ENCODE measurements at places on chromosomes 6 and 20. TPM values are rescaled to one million over a fixed set of nuclear protein-coding genes. Genes with fewer than 3 reads are reported as not detected.

CLIC5 gene
- total RNA-seq: 14.8 TPM

RFX6 gene
- not detected for total RNA-seq

PTGIS gene
- 103 TPM for total RNA-seq

CCM2L gene
- total RNA-seq: 9.2 TPM

CST4 gene
- not detected for total RNA-seq

C6orf163 gene
- 2.0 TPM for total RNA-seq

DLK2 gene
- not detected for total RNA-seq

ENPP1 gene
- total RNA-seq: 10.9 TPM

VWA7 gene
- total RNA-seq: 0.56 TPM

DEFB127 gene
- total RNA-seq: not detected

TMC2 gene
- total RNA-seq: 0.46 TPM

DNAH8 gene
- total RNA-seq: not detected

DTD1 gene
- total RNA-seq: 35.7 TPM

LST1 gene
- total RNA-seq: 17.8 TPM

- DNase-seq: no peak
Observed at GRCh38 chr6:87066449-87067333, 28.2 kb downstream of the CGA start.

- DNase-seq: no peak
Observed at GRCh38 chr20:52150440-52151258, 40.9 kb downstream of the ZFP64 start.

GRCh38 chr6:136077834-136078576 is 172.1 kb downstream of the MTFR2 start:
- DNase-seq: no peak

DNA sequence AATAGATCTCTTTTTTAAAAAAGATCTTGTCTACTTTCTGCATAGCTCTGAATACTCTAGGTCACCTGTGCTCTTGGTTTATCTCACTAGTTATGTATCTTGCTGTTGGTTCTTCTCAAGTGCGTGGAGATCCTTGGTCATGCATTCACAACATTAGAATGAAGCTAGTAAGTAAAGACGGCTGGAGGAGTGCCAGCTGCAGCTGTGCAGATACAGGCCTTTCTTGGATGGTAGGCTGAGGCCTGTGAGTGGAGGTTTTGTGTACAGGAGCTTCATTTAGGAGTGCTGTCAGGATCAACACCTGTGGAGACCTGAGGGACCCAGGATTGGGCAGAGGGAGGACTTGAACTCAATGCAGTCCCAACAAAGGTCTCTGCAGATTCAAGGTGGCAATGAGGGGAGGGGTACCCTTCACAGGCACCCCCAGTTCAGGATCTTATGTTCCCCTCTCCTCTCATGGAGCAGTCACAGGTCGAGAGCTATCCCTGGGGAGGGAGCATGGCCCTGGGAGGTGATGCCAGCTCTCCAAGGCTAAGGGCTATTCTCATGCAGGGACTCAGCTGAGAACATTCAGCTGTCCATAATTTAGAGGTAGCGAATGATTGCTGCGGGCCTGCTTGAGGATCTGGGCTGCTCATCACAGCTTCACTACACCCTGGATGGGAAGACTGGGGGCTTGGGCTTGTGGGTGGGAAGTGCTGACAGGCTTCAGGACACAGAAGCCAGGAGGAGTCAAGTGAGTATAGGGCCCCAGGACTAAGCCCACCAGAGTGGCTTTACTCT is 98.9 kb upstream of the ENPP5 start:
- no peak for DNase-seq

GRCh38 chr6:153442096-153442495 is 311.0 kb upstream of the RGS17 start:
- DNase-seq: no peak

GRCh38 chr6:157020398-157020797 is 243.2 kb downstream of the ARID1B start:
- no peak for DNase-seq

GRCh38 chr6:109840796-109841195 is 137.3 kb upstream of the GPR6 start:
- no peak for DNase-seq

GRCh38 chr6:55666606-55667225 is 87.7 kb upstream of the HMGCLL1 start:
- no peak for DNase-seq

GRCh38 chr20:14489544-14489943 is 152.1 kb upstream of the FLRT3 start:
- no peak for DNase-seq

- DNase-seq: no peak
Observed at GRCh38 chr20:59149678-59150504, 13.7 kb upstream of the ZNF831 start.

GRCh38 chr6:104633125-104633524 is 226.6 kb downstream of the HACE1 start:
- no peak for DNase-seq

DNA sequence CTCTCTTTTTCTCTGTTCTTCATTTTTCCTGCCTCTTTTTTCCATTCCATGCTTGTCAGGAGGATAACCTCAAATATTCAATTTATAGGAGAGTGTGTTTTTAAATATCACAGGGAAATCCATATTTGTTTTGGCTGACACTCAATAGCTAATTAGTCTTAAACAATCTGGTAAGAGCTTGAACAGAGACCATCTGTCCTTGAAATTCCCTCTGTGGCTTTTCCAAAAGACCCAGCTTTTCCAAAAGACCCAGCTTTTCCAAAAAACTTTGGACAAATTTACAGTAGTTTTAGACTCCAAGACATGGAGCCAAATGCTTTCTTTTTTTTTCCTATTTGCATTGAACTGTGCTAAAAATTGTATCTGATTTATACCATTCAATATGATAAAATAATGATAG is 127.4 kb upstream of the FAM83B start:
- no peak for DNase-seq

DNA sequence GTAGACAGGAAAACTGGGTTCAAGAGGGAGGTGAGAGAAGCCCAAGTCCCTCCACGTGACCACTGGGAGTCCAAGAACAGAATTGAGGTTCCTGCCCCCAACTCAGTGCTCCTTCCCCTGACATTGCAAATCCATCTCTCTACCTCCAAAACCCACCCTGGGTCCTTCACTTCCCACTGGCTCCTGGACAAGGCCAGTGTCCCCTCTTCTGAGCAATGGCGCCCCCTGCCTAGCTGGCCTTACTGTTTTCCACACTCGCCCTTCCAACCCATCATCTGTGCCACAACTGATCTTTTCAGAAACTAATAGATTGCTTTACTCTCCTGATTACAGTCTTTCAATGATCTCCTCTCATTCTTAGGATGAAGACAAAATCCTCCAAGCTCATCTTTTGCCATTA is 200.3 kb downstream of the ANKRD60 start:
- no peak for DNase-seq

- no peak for DNase-seq
Observed at GRCh38 chr6:130676077-130676772, 151.0 kb upstream of the SMLR1 start.

DNA sequence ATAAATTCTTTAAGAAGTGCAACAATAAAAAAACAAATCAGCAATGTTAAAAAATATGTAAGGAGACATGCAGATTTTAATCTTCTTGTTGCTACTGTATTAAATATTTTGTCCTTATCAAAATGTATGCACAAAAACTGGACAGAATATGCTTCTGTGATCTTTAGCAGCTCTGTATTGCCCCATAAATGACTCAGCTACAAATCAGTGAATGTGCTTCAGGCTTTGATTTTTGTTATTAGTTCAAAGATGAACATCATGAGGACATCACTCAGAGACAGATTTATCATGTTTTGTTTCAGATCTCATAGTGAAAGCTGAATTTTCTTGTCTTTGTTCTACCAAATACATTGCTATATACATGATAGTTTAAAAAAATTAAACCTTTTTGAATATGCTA is 312.4 kb downstream of the GRIK2 start:
- no peak for DNase-seq

DNA sequence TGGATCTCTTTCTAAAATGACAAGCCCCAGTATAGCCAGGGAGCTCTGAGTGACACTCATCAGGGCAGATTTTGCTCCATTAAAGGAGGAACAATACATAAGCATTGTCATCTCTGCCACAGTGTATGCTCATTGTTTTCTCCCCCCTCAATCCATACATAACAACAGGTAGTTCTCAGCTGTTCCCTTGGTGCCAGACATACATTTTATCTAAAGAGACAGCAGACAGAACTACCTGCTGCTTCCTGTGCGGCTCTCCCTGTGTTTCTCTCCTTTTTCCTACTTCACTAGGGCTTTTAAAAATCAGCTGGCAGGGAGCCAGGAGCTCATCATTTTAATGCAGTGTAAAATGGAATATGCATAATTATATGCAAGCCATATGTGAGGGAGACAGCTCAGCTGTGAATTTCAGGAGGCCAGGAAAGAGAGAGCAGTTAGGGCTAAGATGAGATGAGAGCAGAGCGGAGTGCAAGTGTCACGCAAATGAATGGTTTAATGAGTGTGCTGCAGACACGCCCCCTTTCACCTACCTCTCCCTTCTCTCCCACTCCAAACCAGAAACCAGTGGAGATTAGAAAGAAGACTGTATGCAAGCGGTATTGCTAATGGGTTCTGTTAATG is 96.0 kb downstream of the SOBP start:
- no peak for DNase-seq

DNA sequence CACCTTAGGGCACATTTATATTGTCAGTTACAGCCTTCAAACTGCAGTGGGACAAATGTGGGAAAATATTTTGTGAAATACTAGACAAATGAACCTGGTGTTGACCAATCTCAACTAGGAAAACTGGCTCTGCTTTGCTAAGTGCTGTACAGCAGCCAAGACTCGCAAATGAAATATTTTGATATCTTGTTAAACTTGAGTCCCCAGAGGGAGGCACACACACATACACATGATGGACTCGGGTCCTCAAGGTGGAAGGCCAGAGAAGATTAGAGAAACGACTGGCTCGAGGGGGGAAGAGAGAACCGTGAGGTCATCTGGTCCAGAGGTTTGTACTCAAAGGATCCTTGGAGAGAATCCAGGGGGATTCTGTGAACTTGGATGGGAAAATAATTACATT is 67.3 kb upstream of the JAG1 start:
- DNase-seq: no peak

DNA sequence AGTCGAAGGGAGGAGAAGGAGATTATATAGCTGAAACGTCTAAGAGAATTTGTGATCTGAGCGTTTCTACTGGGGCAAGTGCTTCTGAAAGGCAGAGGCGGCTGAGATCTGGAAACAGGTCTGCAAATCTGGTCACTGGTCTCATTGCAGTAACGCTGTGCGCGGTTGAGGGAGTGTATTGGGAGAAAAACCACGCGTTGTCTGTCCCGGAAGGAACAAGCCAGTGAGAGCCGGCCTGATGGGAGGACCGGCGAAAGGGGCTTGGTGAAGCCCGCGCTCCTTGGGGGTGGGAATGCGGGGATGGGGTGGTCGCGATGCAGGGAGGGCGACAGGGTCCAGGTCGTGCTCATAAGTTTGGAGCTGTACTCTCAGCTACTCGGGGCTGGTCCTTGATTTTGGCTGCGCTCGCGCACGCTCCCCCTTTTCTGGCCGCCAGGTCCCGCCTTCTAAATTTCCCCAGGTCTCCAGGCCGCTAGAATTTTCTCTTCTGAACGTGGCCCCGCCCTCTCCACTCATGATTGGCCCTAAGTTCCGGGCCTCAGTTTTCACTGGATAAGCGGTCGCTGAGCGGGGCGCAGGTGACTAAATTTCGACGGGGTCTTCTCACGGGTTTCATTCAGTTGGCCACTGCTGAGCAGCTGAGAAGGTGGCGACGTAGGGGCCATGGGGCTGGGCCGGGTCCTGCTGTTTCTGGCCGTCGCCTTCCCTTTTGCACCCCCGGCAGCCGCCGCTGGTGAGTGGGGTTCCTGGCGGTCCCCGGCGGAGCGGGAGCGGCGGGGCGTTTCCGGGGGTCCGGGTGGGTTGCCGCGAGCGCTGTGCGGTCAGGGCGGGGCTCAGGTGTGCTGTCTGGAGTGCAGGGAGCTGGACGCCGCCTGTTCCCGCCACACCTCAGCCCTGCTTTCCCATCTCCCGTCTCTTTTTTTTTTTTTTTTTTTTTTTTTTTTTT is at the start of gene MICB:
Gene MICB (plus strand): TSS at position 615 of the 946 bp plus-strand sequence. CDS start 49 bp downstream, at position 664.
- peak; percentile 76 for DNase-seq

- no peak for DNase-seq
Observed at GRCh38 chr20:48294196-48294595, 508.9 kb upstream of the SULF2 start.

DNA sequence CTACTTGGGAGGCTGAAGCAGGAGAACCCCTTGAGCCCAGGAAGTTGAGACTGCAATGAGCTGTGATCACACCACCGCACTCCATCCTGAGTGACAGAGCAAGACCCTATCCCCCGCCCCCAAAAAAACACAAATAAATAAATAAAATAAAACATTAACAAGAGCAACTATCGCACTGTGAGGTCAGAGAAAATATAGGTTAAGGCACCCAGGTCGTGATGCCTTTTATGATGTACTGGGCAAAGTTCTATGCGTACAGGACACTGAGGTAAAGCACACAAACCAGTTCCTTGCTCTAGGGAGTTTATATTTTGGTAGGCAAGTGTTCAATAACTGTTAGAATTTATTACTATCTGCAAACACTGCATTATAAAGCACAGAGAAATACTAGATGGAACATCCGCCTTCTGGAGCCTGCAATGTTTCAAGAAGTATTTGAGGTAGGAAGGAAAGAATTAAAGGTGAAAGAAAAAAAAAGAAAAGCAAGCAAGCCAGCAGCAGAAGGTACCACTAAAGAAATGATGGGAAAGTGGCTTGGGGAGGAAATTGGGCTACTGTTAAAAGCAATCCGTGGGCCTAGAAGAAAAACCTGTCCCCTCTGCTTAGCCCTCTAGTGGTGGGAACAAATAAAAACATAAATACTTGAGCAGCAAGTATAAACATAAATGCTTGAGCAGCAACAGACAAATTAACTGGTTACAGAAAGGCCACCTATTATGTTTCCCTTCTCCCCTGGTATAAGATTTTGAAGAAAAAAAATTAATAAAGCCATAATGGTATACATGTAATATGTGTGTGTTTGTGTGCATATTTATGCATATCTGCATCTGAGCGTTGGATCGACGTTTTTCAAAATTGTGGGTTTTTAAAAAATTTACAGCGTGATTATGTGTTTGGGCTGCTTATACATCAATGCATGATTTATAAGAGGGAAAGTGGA is 128.0 kb downstream of the PHACTR1 start:
- DNase-seq: no peak

DNA sequence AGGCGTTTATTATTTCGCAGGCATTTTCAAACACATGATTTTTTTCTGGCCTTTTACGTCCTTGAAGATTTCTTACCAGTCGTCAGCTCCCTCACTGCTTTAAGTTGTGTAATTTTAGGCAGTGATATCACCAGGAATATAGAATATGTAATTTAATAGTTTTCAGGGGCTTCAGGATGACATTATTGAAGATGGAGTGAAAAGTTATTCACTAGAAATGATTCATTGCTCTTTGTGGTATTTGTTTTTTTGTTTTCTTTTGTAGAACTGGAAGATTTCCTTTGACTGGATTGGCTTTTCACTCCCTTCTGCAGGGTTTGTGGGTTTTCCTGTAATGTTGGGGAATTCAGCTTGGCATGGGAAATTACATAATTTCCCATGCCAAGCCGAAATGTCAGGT is 2.0 kb downstream of the LRRC1 start:
- DNase-seq: no peak

GRCh38 chr6:43772681-43773049 is 2.7 kb downstream of the VEGFA start:
- no peak for DNase-seq
